ENCODE measurements at places on chromosomes 1 and 21.

GRCh38 chr1:46479744-46480350 lies 9.8 kb upstream of the DMBX1 start:
- no peak for DNase-seq

GRCh38 chr21:14451546-14451945 lies 68.6 kb upstream of the HSPA13 start:
- DNase-seq = no peak

- DNase-seq = no peak
Observed at GRCh38 chr1:213519098-213519497, 468.1 kb downstream of the RPS6KC1 start.

- DNase-seq = no peak
Observed at GRCh38 chr1:104932030-104932915, 1182.6 kb downstream of the AMY1C start.

DNA sequence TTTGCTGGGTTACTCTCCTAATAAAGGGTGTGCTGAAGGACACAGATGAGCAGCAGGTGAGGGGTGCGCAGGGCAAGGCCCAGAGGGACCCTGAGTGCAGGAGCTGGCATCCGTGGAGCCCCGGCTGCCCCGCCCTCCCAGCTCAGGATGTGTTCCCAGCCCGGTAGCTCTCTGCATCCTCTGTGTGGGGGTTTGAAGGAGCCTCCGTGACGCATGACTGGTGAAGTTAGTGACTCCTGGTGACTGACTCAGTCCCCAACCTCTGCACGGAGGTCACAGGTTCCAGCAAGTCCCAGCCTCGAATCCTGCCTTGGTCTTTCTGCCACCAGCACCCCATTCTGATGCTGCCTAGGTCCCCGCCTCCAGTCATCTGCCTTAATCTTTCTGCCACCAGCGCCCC lies 21.6 kb upstream of the TSPEAR start:
- no peak for DNase-seq

GRCh38 chr1:158611916-158612315 lies 6.8 kb downstream of the OR10Z1 start:
- no peak for DNase-seq

- DNase-seq = no peak
Observed at GRCh38 chr1:170593173-170594011, 61.4 kb downstream of the GORAB start.

DNA sequence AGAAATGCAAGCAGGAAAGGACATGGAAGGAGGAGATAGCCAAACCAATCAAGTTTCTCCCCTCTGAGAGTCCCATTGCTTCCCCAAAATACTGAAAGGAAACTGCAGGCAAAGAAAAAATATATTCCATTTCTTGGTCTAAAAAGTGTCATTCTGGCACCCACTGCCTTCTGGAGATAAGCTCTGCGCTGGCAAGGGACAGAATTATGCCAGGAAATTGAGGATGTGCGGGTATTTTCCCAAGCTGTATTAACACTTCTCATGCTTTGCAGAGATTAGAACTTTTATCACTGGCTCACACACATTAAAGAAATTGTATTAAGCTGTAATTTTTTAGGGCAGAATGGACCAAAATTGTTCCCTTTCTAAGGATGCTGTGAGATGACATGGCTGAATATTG lies 381.2 kb upstream of the DUSP10 start:
- no peak for DNase-seq

- no peak for DNase-seq
Observed at GRCh38 chr1:53176452-53177208, 20.0 kb upstream of the CPT2 start.

DNA sequence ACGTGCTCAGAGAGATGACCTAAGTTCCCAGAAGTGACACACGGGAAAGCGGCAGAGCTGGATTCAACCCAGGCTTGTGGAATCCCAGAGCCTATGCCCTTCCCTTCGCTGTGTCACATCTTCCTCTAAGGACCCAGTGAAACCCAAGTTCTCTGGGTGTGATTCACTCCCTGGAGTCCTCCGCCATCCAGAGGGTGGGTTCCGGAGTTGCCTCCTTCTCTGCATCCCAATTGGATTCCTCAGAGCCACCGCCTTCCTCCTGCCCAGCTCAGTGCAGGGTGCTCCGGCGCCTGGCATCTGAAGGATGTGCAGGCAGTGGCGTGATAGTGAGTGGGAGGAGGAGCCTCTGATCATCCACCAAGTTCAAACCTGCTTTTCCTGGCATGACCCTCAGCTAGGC lies 20.7 kb upstream of the RCC2 start:
- DNase-seq = no peak

- DNase-seq = no peak
Observed at GRCh38 chr1:69197816-69198215, 369.9 kb upstream of the LRRC7 start.
